ENCODE measurements at places on chromosomes 2 and 18. TPM values are rescaled to one million over a fixed set of nuclear protein-coding genes. Genes with fewer than 3 reads are reported as not detected.

IER3IP1 gene
- 14.0 TPM for total RNA-seq

DNA sequence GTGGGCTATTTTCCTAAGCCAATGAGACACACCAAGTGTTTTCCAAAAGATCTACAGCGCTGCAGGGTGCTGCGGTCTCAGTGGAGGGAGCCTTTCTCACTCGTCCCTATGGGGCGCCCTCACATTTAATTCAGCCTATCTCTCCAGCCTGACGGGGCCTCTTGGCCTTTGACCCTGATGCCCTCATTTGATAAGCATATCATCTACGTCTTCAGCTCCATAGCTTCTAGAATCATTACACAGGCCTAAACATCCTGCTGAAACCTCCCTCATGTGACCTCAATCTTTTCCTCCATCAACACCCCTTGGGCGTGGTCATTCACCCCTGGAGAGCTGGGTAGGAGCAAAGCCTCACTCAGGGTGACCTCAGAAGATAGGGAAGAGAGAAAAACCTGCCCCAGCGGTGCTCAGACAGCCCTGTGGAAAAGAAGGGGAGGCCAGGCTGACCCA lies 57.4 kb downstream of the CYP26B1 start:
- no peak for DNase-seq
- no peaks in the 10 kb centered on the region for H3K36me3 ChIP-seq
- H3K27ac ChIP-seq, result no peak overlapping the region
- peaks cover 5% of the 10 kb centered on the region for H3K4me1 ChIP-seq
- H3K4me3 ChIP-seq, result no peak overlapping the region

DNA sequence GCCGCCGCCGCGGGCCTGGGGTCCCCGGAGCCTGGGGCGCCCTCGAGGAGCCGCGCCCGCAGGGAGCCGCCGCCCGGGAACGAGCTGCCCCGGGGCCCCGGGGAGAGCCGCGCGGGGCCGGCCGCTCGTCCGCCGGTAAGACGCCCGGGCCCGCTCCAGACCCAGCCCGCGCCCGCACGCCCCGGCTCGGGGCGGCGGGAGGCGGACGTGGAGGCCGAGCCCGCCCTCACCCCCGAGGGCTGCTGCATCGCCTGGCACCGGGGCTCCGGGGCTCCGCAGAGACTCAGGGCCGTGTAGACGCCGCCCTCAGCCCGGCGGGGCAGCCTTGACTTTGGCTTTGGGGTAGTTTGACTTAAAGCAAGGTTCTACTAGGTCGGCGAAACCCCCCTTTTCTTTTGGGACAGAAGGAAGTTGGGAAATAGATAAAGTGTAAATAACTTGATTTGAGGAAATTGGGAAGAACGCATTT lies 335 bp downstream of the ERFE start:
- H3K36me3 ChIP-seq, result no peaks in the 10 kb centered on the region
- H3K27me3 ChIP-seq, result peaks cover 38% of the 10 kb centered on the region
- peaks cover 8% of the 10 kb centered on the region for H3K4me1 ChIP-seq
- H3K27ac ChIP-seq, result no peak overlapping the region
- no peak for DNase-seq

GRCh38 chr2:197210430-197210829 lies 100.2 kb downstream of the ANKRD44 start:
- H3K27me3 ChIP-seq, result no peaks in the 10 kb centered on the region
- peaks cover 25% of the 10 kb centered on the region for H3K4me1 ChIP-seq
- DNase-seq, result no peak
- no peak overlapping the region for H3K4me3 ChIP-seq
- H3K36me3 ChIP-seq, result no peaks in the 10 kb centered on the region
- peak overlapping the region; percentile 56 for H3K27ac ChIP-seq

DNA sequence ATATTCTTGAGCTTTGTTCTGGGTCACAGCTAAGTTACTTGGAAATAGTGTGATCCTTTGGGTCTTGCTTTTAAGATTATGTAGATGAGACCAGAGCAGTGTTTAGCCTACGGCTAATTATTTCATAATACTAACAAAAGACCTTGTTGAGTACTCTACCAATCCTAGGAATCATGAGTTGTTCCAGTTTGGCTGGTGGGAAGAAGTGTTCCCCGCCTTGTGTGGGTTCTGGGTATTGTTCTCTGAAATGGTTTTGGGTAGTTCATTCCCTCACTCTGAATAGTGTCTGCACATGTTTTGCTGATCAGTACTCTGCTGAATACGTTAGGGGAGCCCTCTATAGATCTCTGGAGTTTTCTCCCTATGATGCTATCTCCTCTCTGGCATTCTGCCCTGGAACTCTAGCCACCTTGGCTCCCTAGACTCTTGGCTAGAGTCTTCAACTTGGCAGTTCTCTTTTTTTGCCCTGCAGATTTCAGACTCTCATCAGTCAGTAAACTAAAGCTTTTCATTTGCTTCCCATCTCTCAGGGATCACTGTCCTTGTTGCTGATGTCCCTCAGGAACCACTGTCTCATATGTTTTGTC lies 48.4 kb downstream of the NEMP2 start:
- no peak overlapping the region for H3K4me3 ChIP-seq
- DNase-seq, result no peak
- peaks cover 25% of the 10 kb centered on the region for H3K36me3 ChIP-seq
- H3K4me1 ChIP-seq, result peaks cover 19% of the 10 kb centered on the region

GRCh38 chr2:55918856-55919255 lies 4.7 kb downstream of the EFEMP1 start:
- H3K27me3 ChIP-seq, result peaks cover 16% of the 10 kb centered on the region
- H3K4me3 ChIP-seq, result no peak overlapping the region
- DNase-seq, result no peak
- H3K36me3 ChIP-seq, result peaks cover 6% of the 10 kb centered on the region
- H3K4me1 ChIP-seq, result peaks cover 9% of the 10 kb centered on the region

GRCh38 chr2:98907966-98908905 lies 27.8 kb downstream of the CRACDL start:
- no peaks in the 10 kb centered on the region for H3K27me3 ChIP-seq
- H3K36me3 ChIP-seq, result no peaks in the 10 kb centered on the region
- H3K4me3 ChIP-seq, result no peak overlapping the region

CHRNG gene
- total RNA-seq, result 0.87 TPM

DNA sequence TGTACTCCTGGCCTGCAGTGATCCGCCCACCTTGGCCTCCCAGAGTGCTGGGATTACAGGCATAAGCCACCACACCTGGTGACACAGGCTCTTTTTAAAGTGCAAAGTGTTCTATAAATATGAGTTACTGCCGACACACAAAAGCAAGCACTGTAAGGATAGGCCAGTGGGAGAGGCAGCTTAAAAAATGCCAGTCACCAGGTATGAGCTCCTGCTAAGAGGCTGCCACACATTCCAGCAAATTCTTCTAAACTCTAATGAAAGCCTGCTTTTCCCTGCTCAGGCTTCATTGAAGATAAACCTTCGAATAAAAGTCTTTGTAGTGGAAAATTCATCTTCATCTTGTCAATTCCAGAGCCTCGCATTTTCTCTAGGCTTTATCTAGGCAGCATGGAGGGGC lies 203.0 kb upstream of the PID1 start:
- no peak overlapping the region for H3K4me3 ChIP-seq
- H3K27ac ChIP-seq, result no peak overlapping the region
- no peak for DNase-seq
- H3K36me3 ChIP-seq, result no peaks in the 10 kb centered on the region

DNA sequence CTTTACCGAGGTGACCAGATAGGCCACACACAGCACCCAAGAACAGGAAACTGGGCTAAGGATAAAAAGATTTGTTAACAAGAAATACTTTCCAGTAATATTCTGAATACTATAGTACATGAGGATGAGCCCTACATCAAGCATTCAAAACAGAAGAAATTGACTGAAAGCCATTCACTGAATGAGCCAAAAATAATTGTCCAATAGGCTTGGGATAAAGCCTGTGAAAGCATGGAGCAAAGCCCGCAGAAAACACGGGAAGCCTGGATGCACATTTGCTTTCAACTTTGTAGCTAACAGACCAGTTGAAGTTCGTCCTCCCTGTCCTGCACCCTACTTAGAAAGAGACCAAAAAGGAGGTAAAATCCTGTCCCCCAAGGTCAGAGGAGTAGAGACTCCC lies 56.3 kb downstream of the DIPK1C start:
- no peak overlapping the region for H3K27ac ChIP-seq
- no peak overlapping the region for H3K4me3 ChIP-seq
- DNase-seq, result no peak
- peaks cover 5% of the 10 kb centered on the region for H3K4me1 ChIP-seq
- H3K36me3 ChIP-seq, result no peaks in the 10 kb centered on the region

AQP12A gene
- 0.97 TPM for total RNA-seq

PKDCC gene
- 81.8 TPM for total RNA-seq

DNA sequence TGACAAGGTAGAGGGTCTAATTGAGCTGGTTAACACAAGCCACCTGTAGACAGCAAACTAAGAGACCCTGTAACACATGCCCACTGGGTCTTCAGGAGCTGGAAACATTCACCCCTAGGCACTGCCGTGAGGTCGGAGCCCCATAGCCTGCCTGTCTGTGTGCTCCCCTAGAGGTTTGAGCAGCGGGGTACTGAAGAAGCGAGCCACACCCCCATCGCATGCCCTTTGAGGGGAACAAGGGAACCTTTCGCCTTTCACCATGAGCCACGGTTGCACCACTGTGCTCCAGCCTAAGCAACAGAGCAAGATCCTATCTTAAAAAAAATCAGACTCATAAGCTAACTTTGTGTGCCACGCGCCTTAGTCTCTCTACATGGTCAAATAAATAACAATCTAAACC lies 36.2 kb upstream of the RAB27B start:
- DNase-seq, result no peak
- H3K4me1 ChIP-seq, result no peaks in the 10 kb centered on the region
- no peaks in the 10 kb centered on the region for H3K27me3 ChIP-seq
- H3K27ac ChIP-seq, result no peak overlapping the region
- H3K4me3 ChIP-seq, result no peak overlapping the region

DNA sequence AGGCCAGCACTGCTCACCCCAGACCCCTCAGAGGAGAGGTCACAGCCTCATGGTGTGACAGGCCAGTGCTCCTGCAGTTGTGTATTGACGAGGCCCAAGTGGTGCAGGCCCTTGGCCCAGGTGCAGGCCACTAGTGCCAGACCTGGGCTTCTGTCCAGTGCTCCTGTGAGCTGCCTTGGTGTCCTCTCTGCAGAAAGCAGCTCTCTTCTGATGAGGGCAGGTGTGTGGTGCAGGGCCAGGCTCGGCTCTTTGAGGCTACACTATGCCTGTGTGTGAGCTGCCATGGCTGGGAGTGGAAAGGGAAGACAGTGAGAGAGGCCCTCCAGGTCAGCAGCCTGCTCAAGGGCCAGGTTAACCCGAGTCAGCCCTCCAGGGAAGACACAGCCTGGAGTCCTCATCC lies 17.1 kb downstream of the EHD3 start:
- H3K4me1 ChIP-seq, result peaks cover 6% of the 10 kb centered on the region
- no peaks in the 10 kb centered on the region for H3K27me3 ChIP-seq
- no peak for DNase-seq
- no peak overlapping the region for H3K27ac ChIP-seq
- peaks cover 6% of the 10 kb centered on the region for H3K36me3 ChIP-seq
